Esophagus squamous epithelium (tissue), 5 donors: ENCODE measurements at places on chromosomes 2 and 18.

- no peaks in the 10 kb centered on the region for H3K36me3 ChIP-seq
- H3K4me1 ChIP-seq = no peaks in the 10 kb centered on the region
- H3K27me3 ChIP-seq = no peaks in the 10 kb centered on the region
- DNase-seq = no peak
- no peak overlapping the region for H3K27ac ChIP-seq
Measured at GRCh38 chr2:151237422-151238025, 24.1 kb downstream of the RBM43 start.

- no peaks in the 10 kb centered on the region for H3K27me3 ChIP-seq
- H3K4me1 ChIP-seq = no peaks in the 10 kb centered on the region
- no peak for DNase-seq
- no peaks in the 10 kb centered on the region for H3K36me3 ChIP-seq
Measured at GRCh38 chr18:44803019-44803650, 122.4 kb downstream of the SETBP1 start.

DNA sequence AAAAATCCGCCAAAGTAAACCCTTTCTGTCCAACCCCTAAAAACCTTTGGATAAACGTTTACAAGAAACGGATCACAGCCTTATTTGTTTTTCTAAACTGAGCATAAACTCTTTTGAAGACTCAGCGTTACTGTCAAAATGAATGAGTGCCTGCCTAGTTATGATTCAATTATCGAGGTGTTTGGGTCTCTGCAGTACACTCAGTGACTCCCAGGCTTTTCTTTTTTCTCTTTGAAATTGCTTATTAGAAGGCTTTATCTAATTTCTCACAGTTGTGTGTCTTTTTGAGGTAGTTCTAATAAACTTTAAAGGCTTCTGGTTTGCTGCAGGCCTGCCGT lies 663 bp downstream of the RHBDD1 start:
- no peak for DNase-seq
- H3K4me1 ChIP-seq = peaks cover 16% of the 10 kb centered on the region

GRCh38 chr2:54428108-54428831 lies 27.9 kb upstream of the SPTBN1 start:
- H3K36me3 ChIP-seq = no peaks in the 10 kb centered on the region
- H3K4me3 ChIP-seq = no peak overlapping the region
- H3K4me1 ChIP-seq = no peaks in the 10 kb centered on the region

GRCh38 chr2:150853263-150853662 lies 365.8 kb upstream of the RND3 start:
- no peak overlapping the region for H3K4me3 ChIP-seq
- no peak overlapping the region for H3K27ac ChIP-seq
- H3K27me3 ChIP-seq = no peaks in the 10 kb centered on the region
- no peaks in the 10 kb centered on the region for H3K4me1 ChIP-seq

GRCh38 chr2:46634905-46635304 lies 155.5 kb downstream of the TMEM247 start:
- no peak overlapping the region for H3K27ac ChIP-seq
- no peaks in the 10 kb centered on the region for H3K27me3 ChIP-seq
- H3K4me3 ChIP-seq = no peak overlapping the region
- no peaks in the 10 kb centered on the region for H3K36me3 ChIP-seq
- no peaks in the 10 kb centered on the region for H3K4me1 ChIP-seq

DNA sequence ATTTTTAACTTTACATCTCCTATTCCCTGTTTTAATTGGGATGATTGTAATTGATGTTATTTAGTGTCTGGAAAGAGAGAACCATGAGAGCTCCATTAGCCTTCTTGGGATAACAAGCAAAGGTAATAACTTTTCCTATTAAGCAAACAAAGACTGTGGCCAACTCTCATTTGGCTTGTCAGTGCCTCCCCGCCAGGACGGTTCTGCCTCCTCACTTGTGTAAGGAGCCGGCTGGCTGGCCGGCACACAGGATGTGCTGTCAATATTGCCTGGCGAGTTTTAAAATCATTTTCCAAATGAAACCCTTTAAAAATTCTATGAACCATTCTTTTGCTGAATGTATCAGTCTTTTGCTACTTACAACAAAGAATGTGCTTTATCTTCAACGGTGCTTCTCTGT lies 898.3 kb downstream of the CPS1 start:
- no peak for DNase-seq
- H3K27me3 ChIP-seq = no peaks in the 10 kb centered on the region
- H3K27ac ChIP-seq = no peak overlapping the region
- H3K4me1 ChIP-seq = no peaks in the 10 kb centered on the region

GRCh38 chr18:76363436-76364120 lies 131.5 kb downstream of the ZNF516 start:
- H3K36me3 ChIP-seq = peaks cover 73% of the 10 kb centered on the region
- no peak overlapping the region for H3K27ac ChIP-seq
- no peak for DNase-seq
- H3K27me3 ChIP-seq = no peaks in the 10 kb centered on the region
- no peaks in the 10 kb centered on the region for H3K4me1 ChIP-seq

GRCh38 chr2:163655667-163656066 lies 80.1 kb downstream of the FIGN start:
- no peak for DNase-seq
- H3K36me3 ChIP-seq = no peaks in the 10 kb centered on the region
- H3K27me3 ChIP-seq = no peaks in the 10 kb centered on the region
- H3K4me3 ChIP-seq = no peak overlapping the region
- no peak overlapping the region for H3K27ac ChIP-seq
